ENCODE measurements at places on chromosomes 2 and 18.
A peak's percentile ranks its signal among the peaks of the same experiment; 100 is the strongest.

DNA sequence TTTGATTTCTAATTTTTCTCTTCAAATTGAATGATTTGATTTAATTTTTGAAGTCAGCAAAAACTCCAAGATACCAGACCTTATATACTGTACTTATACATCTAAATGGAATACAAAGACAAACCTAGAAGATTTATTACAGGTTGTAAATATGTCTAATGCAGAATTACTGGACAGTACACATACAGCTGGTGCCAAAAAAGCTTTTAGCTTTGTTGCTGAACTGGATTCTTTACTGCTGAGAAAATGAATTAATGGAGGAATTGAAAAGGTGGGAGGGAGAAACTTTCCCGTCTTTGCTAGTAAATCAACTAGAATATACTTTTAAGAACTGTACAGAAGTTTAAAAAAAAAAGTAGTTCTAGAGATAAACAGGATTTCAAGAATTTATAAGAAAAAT is 17.5 kb downstream of the C1D start:
- DNase-seq = no peak

DNA sequence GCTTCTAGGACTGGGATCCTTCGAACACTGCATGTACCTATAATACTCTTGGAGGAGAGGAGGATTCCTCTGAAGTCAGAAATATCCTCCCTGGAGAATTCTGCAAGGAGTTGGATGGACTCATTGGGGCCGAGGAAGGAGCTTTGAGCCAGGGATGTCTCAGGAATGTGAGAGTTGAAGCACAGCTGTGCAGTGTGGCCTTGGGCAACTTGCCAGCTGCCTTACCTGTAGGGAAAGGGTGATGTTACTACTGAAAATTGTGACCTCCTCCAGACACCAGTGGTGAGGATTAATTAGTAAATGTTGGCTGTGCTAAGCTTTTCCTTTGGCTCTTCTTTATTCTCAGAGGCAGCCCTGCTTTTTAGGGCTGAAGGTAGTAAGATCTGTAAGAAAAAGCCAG is 41.4 kb downstream of the FMNL2 start:
- no peak for DNase-seq

GRCh38 chr2:198438331-198438730 is 633.9 kb downstream of the PLCL1 start:
- DNase-seq = no peak

GRCh38 chr2:69766014-69766413 is 24.1 kb downstream of the ANXA4 start:
- no peak for DNase-seq

GRCh38 chr18:3857544-3857943 is 407.6 kb downstream of the TGIF1 start:
- peak; percentile 90 for DNase-seq

DNA sequence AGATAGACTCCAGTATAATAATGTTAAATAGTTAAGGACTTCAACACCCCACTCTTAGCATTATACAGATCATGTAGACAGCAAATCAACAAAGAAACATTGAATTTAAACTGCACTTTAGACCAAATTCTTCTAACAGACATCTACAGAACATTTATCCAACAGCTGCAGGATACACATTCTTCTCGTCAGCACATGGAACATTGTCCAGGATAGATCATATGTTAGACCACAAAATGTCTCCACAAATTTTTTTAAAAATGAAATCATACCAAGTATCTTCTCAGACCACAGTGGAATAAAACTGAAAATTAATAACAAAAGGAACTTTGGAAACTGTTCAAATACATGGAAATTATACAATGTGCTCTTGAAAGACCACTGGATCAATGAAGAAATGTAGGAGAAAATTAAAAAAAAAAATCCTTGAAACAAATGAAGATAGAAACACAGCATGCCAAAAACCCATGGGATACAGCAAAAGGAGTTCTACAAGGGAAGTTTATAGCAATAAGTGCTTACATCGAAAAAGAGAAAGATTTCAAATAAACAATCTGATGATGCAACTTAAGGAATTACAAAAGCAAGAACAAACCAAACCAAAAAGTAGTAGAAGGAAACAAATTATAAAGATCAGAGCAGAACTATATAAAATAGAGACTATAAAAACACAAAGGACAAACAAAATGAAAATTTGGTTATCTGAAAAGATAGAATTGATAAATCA is 12.3 kb upstream of the SPP2 start:
- peak; percentile 42 for DNase-seq
